ENCODE measurements at places on chromosomes 16 and 17. TPM values are rescaled to one million over a fixed set of nuclear protein-coding genes. Genes with fewer than 3 reads are reported as not detected.

The TK1 gene
- total RNA-seq = 66.7 TPM

The ABCC1 gene
- 93.5 TPM for total RNA-seq

The PIGS gene
- 70.9 TPM for total RNA-seq

The TMEM98 gene
- total RNA-seq = 0.82 TPM

The CFAP52 gene
- not detected for total RNA-seq

The NOG gene
- 0.09 TPM for total RNA-seq

The C16orf89 gene
- not detected for total RNA-seq

The GAST gene
- total RNA-seq = not detected

The CHRNE gene
- total RNA-seq = 0.42 TPM

The RNF222 gene
- not detected for total RNA-seq

The CRYBA1 gene
- total RNA-seq = not detected

The PHB1 gene
- 448 TPM for total RNA-seq

The SULT1A2 gene
- 0.23 TPM for total RNA-seq

The PRDM7 gene
- total RNA-seq = not detected

The KRTAP4-1 gene
- total RNA-seq = not detected

The CHST6 gene
- total RNA-seq = not detected

The CD300LB gene
- not detected for total RNA-seq

The KRTAP9-8 gene
- not detected for total RNA-seq

The MEFV gene
- not detected for total RNA-seq

The MYO15B gene
- 24.3 TPM for total RNA-seq

The TMEM220 gene
- total RNA-seq = 1.3 TPM

The CCL16 gene
- not detected for total RNA-seq

The RCVRN gene
- not detected for total RNA-seq

The CCDC40 gene
- total RNA-seq = 0.37 TPM

The SCIMP gene
- not detected for total RNA-seq

The KRTAP4-6 gene
- total RNA-seq = not detected

The MLKL gene
- total RNA-seq = 21.9 TPM

The PKD1 gene
- total RNA-seq = 93.3 TPM

The UMOD gene
- not detected for total RNA-seq

The VPS35 gene
- total RNA-seq = 95.4 TPM

The CRHR1 gene
- total RNA-seq = not detected

The KRTAP9-2 gene
- not detected for total RNA-seq

The TNFRSF17 gene
- not detected for total RNA-seq

The ABCA9 gene
- 0.07 TPM for total RNA-seq

The ACSM3 gene
- 3.5 TPM for total RNA-seq

The TRPV3 gene
- 0.31 TPM for total RNA-seq

The WDR81 gene
- total RNA-seq = 17.6 TPM

The FOXC2 gene
- total RNA-seq = not detected

The TMEM132E gene
- not detected for total RNA-seq

The KIF2B gene
- total RNA-seq = not detected

The ESRP2 gene
- total RNA-seq = 0.07 TPM

The RNF43 gene
- total RNA-seq = 0.95 TPM

The TADA2A gene
- 43.2 TPM for total RNA-seq

The OTOP2 gene
- total RNA-seq = not detected

The PRCD gene
- total RNA-seq = not detected

The SNX20 gene
- 34.9 TPM for total RNA-seq

The PERCC1 gene
- total RNA-seq = not detected

The GGA2 gene
- 109 TPM for total RNA-seq

The SLFN12 gene
- total RNA-seq = 7.8 TPM

The TAT gene
- total RNA-seq = not detected

The C1QTNF1 gene
- total RNA-seq = not detected
